ENCODE measurements at places on chromosomes 2 and 18. TPM values are rescaled to one million over a fixed set of nuclear protein-coding genes. Genes with fewer than 3 reads are reported as not detected.

DNA sequence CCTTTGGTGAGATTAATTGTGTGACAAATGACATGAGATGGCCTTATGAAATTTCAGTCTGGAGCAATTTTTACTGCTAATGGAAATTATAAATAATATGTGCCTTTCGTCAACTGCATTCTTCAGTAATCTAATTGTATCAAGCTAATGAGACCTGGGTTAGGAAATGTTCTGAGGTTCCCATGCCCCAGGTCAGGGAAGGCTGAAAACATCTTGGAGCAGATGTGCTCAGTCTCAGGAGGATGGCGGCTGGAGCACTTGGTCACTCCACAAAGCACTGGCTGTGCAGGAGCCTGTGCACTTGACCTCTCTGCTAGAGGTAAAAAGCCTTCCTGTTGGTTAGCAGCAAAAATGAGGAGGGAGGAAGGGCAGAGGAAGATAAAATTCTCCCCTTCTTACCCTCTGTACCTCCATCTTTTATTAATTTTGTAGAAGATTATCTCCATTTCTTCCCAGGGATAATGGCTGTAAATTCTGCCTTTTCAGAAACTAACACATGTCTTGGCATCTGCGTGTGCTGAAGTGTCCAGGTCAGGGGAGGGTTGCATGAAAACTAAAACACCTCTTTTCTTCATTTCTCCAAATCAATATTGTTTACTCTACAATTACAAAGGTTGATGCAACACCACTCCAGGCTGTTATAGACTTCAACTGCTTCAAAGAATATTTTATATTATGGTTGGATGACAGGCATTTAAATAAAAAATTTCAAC is 1606.4 kb upstream of the ACVR2A start:
- no peak for DNase-seq

DNA sequence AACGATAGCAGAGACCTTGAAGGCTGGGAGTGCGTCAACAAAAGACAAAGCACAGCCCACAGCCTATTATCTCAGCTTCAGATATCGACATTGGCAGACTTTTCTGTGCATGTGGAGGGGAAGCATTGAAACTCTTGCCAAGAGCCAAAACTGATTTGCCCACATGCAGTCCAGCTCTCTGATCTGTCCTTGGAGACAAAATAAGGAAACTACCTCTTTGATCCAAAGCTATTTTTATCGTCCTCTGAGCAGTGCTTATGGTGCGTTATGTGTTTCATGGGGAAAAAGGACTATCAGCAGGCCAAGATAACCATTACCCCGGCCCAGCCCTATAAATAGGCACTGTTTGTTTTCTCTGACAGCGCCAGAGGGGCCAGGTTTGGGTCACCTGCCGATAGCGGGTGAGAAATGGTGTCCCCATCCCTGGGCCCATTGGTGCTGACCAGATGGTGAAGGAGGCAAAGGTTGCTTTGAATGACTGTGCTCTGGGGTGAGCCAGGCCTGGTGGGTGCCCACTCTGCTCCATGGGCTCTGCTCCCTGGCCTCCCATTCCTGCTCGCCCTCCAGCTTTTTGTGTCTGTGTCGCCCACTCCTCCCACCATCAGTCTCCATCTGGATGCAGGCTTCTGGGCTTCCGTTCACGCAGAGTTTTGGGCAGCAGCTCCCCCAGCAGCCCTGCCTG is 176.1 kb upstream of the HS6ST1 start:
- DNase-seq, result no peak

GRCh38 chr18:68438983-68439382 is 275.9 kb downstream of the TMX3 start:
- peak; percentile 15 for DNase-seq

- DNase-seq, result no peak
Measured at GRCh38 chr2:58512878-58513277, 271.8 kb upstream of the FANCL start.

DNA sequence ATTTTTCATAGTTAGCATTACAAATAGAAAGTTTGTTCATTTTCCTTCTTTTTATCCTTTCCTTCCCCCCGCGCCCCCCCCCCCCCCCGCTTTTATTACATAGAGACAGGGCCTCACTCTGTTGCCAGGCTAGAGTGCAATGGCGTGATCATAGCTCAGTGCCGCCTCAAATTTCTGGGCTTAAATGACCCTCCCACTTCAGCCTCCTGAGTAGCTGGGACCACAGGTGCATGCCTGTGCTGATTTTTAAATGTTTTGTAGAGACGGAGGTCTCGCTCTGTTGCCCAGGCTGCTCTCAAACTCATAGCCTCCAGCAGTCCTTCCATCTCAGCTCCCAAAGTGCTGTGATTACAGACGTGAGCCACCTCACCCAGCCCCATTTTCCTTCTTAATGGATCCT is 91.2 kb upstream of the ALPP start:
- DNase-seq, result no peak

GRCh38 chr2:219727771-219728429 is 100.5 kb downstream of the SLC4A3 start:
- DNase-seq, result no peak

The CCDC121 gene
- 1.2 TPM for total RNA-seq

The CDCA7 gene
- 18.6 TPM for total RNA-seq

The RTP5 gene
- total RNA-seq, result not detected

The CBLN2 gene
- not detected for total RNA-seq

Data from MG63 (cell line).